Inflammatory macrophage treated with lipopolysaccharide for 4 hours (primary cell): ENCODE measurements at places on chromosomes 16 and 17.

- no peak for DNase-seq
Observed at GRCh38 chr17:61966191-61966590, 38.4 kb upstream of the INTS2 start.

- DNase-seq: no peak
Observed at GRCh38 chr16:54015147-54015546, 271.4 kb downstream of the IRX3 start.

DNA sequence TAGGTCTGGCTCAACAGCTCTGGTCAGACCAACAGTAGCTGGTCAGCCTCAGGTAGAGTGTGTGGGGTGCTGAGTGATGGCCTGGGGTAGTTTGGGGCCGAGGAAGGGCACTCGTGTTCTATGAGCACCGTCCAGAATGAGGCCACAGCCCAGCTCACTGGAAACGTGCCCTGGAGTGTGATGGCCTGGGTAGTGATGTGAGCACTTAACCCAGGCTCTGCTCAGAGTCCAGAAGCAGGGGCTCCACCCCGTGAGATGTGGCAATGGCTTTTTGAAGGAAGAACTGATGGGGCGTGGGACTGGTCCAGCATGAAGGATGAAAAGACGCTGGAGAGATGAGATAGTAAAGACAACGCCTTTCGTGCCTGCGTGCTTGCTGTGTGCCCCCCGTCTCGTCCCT lies 35.3 kb downstream of the NTN1 start:
- DNase-seq: no peak

DNA sequence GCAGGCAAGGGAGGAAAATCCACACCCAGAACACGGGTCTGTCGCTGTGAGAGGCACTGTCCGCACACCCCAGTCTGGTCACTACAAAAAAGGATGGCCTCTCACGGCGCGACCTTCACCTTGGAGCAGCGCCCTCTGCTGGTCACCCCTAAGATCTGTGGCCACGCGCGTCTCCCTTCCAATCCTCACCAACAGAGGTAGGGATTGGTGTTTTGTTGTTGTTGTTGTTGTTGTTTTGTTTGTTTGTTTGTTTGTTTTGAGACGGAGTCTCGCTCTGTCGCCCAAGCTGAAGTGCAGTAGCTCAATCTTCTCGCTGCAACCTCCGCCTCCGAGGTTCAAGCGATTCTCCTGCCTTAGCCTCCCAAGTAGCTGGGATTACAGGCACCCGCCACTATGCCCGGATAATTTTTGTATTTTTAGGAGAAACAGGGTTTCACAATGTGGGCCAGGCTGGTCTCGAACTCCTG lies 15.0 kb upstream of the C17orf58 start:
- DNase-seq: peak; percentile 62

DNA sequence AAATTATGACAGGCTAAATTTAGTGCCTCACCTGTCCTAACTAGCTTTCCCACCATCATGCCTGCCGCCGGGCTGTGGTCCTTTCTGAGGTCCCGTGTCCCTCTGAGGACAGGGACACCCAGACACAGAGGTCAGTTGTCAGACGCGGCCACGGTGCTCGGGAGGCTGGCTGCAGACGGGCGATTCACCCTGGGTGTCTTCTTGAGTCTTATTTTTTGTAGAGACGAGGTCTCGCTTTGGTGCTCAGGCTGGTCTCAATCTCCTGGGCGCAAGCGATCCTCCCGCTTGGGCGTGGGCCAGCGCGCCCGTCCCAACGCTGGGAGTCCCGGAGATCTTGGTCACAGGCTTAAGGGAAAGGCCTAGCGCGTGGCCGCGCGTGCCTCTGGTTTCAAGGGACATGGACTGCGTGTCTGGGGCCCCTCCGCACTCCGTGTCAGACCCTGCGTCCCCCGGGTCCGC lies 797 bp upstream of the RAB11FIP3 start:
- peak; percentile 8 for DNase-seq

DNA sequence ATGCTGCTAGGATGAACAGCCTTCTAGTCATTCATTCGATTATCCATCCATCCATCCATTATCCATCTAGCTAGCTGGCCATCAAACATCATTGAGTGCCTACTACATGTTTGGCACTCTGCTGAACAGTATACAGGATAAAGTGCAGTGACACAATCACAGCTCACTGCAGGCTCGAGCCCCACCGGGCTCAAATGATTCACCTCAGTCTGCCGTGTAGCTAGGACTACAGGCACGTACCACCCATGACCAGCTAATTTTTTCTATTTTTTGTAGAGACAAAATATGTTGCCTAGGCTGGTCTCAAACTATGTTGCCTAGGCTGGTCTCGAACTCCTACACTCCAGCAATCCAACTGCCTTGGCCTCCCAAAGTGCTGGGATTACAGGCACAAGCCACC lies 50.0 kb downstream of the SSH2 start:
- DNase-seq: no peak

- DNase-seq: no peak
Observed at GRCh38 chr16:12242516-12242915, 266.0 kb downstream of the SNX29 start.

DNA sequence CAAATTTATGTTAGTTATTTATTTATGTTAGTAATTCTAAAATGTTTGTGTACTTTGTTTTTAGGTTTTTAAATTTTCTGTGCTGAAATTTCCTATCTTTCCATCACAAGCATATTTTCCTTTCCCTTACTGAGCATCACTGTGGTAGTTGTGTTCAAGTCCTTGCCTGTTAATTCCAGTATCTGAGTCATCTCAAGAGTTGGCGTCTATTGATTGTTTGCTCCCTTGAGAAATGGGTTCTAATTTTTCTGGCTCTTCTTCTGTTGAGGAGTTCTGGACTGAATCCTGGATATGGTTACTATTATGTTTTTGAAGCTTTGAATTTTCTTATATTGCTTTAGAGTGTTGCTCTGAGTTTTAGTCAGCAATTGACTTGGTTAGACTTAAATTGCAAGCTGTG lies 56.3 kb downstream of the GAN start:
- no peak for DNase-seq

DNA sequence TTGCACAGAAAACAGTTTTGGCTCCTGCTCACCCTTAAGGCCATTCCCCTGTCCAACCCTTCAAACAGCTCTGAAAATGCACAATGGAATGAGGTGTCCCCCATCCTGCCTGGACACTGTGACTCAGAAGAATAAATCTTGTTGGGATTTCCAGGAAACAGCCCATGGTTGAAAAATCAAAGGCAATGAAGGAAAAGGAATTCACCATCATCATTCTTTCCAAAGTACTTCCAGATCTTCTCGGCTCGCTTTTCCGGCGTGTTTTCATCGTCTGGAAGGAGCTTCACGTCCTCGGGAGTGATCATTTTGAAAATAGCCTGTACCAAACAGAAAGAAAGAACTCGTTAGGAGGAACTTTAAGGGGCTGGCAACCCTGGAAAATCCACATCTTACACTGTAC lies 4.3 kb downstream of the RCVRN start:
- DNase-seq: no peak

- DNase-seq: no peak
Observed at GRCh38 chr17:61411011-61411260, 11.3 kb downstream of the TBX2 start.

- DNase-seq: peak; percentile 52
Observed at GRCh38 chr17:21146362-21147015, 19.7 kb downstream of the DHRS7B start.

- DNase-seq: no peak
Observed at GRCh38 chr17:59330053-59330942, 1.2 kb upstream of the YPEL2 start.

DNA sequence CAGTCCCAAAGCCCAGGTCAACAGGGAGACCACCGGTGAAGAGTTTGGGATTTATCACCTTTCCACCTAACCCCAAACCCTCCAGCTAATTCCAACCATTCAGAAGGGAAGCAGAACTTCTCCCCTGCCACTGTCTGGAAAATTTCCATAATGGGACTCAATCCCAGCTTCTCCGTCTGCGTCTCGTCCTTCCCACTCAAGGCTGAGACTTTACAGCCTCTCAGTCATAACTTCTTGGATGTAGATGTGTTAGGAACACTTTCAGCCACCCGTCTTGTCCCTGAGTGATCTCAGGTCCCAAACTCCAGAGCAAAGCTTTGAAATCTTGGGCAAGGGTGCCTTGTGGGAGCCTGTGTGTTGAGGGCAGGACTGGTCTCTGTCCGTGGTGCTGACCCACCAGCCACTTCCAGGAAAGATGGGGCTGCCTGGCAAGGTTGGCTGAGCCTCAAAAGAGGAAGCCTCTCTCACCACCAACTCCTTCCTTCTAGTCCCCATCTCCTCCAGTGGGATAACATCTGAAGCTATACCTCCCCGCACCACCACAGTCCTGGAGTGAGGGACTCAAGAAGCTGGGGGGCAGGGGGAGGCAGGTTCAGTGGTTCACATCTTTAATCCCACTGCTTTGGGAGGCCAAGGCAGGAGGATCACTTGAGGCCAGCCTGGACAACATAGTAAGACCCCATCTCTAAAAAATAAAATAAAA lies 9.3 kb downstream of the GAS2L2 start:
- DNase-seq: peak; percentile 16

- DNase-seq: no peak
Observed at GRCh38 chr17:32795339-32795979, 81.5 kb downstream of the MYO1D start.

DNA sequence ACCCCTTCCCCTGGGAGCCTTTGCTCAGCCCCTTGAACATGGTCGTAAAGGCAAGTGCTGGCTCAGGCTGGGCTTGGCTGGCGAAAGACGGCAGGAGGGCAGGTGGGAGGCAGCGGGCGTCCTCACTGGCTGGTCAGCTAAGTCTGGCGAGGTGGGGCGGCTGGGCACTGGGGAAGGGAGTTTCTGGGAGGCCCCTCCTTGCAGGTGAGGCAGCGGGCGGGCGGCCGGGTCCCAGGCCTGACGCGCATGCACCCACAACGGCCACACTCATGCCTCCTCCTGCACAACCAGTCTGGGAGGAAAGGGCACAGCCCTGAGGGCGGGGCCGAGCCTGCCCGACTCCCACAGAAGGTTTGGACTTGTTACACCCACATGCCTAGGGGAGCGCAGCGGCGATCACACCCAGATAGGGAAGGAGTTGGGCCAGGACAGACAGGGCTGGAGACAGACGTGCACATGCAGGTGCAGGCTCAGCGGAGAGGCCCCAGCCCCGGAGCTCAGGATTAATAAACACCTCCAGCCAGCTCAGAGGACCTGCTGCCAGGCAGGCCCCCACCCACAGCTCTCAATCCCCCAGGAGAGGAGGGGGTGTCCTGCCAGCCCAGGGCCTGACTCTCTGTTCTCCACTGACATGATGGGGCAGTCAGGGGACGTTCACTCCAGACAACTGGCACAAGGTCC lies at the start of gene EVPL:
TSS of gene EVPL (minus strand) at position 148 of the 681 bp plus-strand sequence. CDS start at position 40, 108 bp downstream.
- DNase-seq: peak; percentile 36

- DNase-seq: no peak
Observed at GRCh38 chr17:65559804-65560627, 1.4 kb downstream of the AXIN2 start.

GRCh38 chr16:9092282-9092977 lies 986 bp downstream of the HAPSTR1 start:
- DNase-seq: peak; percentile 27

DNA sequence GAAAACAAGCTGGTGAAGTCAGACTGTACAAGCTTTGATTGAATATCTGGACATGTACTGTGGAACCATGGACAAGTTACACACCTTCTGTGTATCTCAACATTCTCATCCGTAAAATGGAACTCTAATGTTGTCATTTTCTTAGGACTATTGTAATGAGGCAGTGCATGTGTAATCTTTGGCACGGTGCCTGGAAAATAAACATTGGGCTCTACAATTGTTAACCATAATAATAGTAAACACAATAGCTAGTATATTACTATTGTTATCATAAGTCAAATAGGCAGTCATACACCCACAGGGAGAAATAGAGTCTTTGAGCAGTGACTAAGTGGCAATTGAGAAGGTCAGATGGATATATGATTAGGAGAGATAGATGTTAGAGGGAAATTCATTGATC lies 39.8 kb upstream of the ANKFN1 start:
- DNase-seq: no peak

DNA sequence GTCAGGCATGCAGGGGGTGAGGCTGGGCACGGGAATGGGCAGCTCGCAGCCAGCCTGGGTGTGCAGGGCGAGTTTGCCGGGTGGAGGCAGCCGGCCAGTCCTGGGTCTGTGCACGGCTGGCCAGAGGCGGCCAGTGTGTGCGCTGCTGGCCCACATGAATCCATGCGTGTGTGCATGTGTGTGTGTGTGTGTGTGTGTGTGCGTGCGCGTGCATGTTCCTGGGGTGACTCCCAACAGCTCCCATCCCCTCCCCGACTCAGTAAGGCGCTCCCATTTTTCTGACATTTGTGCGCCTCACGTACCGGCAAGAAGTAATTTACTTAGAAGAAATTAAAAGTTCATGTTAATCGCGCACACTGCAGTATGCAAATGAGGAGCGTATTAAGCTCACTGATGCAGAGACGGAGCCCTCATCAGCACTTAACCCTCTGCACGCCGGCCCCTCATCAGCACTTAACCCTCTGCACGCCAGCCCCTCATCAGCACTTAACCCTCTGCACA lies 55.4 kb upstream of the ACSF3 start:
- DNase-seq: no peak

- DNase-seq: peak; percentile 8
Observed at GRCh38 chr17:76382351-76382802, 2.0 kb upstream of the SPHK1 start.

DNA sequence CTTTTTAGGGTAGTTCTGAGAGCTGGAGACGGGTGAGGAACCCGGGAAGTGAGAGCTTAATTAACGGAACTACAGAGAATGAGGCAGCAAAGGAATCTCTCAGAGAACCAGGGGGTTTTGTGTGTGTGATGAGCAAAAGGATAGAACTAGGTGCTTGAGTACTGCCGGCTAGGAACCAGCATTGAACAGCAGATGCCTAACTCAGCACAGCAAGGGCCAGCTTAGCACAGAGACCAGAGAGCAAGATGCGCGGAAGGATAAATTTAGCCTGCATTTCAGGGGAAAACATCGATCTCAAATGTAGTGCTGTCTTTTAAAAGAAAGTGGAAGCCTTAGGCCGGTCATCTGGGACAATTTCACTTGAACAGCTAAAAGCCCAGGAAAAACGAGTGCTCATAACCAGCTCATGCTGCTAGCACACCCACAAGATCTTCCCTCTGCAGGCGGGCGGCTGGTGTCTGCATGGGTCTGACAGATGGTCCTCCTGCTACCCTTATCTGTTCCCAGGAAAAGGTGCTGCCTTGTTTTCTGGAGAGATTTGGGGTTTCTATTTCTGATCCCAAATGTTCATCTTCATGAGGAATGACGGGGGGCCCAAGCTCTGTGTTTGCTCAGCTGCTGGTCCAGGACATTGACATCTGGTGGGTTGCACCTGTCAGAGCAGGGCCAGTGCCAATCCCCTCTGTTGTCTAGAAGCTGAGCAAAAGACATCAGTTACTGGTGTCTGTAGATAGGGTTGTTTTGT lies 103.9 kb downstream of the SOCS1 start:
- DNase-seq: no peak

- DNase-seq: no peak
Observed at GRCh38 chr17:69577098-69577497, 162.6 kb downstream of the MAP2K6 start.

GRCh38 chr17:39339272-39339671 lies 62.2 kb downstream of the FBXL20 start:
- no peak for DNase-seq
